ENCODE measurements at places on chromosomes 5 and 9.

DNA sequence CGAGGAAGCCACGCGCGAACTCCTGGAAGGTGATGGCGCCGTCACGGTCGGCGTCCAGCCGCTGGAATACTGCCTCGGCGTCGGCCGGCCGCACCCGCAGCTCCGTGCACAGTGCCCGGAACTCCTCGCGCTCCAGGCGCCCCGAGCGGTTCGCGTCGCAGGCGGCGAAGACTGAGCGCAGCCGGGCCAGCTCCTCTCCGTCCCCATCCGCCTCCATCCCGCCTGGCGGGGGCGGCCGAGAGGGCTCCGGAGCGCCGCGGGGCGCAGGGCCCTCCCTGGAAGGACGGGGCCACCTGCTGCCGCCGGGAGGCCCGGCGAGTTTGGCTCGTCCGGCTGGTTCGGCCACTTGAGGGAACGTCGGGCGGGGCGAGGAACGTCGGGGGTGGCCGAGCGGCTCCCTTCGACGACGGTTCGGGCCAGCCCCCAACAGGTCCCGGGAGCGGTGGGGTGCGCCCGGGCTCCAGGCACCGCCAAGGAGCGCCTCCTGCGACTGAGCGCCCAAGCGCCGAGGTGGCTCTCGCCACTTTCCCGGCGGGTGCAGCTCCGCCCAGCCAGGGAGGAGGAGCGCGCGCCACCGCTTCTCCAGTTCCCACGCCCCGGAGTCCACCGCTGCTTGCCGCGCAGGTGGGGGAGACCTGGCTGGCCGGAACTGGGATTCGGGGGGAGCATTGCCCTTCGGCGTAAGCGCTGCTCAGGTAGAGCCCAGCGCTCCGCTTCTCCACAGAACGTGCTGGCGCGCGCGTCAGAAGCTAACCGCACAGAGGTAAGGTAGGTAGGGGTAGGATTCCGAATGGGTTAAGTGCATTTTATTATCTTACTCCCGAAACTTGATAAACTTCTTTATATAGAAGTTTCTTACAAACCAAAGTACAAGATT, at the start of gene RASEF:
RASEF (minus strand) TSS at position 492 of the 877 bp plus-strand sequence; CDS start at position 217, 275 bp downstream.
- no peak for DNase-seq

GRCh38 chr9:71662082-71662481, 106.2 kb downstream of the CEMIP2 start:
- no peak for DNase-seq

DNA sequence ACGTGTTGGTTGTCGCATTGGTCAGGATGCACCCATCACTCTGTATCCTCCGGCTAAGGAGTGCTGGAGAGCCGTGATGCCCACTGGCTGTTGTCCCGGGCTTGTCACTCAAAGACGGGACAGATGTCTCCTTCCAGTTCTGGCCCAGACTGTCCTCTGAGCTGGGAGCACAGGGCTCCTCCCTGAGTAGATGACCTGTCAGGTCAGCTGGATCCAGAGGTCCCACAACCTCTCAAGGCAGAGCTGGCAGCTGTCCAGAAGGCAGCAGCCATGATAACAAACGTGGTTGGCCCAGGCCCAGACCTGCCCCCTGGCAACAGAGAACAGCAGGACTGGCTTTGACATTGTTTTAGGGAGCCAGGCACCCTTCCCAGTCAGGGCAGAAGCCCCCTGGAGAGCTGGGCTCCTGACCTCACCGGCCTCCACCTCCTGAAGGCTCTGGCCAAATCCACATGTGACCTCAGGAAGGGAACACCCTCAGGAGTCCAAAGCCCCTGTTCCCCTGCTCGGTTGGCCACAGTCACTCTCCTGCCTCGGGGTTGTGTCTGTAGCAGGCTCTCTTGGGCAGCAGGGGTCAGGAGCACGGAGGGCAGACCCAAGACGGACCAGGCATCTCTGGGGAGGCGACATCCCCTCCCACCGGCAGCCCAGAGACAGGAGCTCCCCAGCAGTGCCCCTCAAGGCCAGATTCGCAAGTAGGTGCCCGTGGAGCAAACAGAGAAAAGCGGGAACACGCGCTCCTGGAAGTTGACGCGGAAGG, 10.3 kb downstream of the TRIM7 start:
- peak; percentile 71 for DNase-seq

DNA sequence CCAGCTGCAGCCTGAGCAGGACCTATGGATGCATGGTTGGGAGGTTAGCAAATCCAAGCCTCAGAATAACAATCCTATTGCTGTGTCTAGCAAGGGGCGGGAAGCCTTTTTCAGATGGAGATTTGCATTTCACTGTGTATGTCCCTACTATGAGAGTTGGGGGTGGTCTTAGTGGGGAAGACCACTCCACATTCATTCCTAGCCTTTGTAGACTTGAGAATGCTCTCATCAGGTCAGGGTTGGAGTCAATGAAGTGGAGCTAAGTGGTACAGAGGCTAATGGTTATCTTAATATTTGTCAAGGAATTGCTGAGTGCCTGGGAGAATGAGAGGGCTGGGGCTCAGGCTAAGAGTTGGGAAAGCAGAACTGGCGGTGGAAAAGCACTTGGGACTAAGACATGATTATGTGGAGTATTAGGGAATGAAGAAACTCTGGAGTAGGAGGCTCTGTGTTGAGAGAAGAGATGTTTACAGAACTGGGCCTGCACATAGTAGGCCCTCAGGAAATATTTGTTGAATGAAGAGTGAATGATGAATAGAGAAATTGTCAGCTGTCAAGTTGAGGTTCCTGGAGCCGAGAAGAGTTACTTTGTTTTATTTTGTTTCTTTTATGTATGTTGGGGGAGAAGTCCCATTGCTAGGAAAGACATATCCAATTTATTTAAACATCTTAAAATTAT, 175.5 kb upstream of the SPRY4 start:
- no peak for DNase-seq

- no peak for DNase-seq
Measured at GRCh38 chr9:135508211-135508820, 7.8 kb downstream of the MRPS2 start.

- no peak for DNase-seq
Measured at GRCh38 chr5:16464664-16465543, 696 bp downstream of the ZNF622 start.

DNA sequence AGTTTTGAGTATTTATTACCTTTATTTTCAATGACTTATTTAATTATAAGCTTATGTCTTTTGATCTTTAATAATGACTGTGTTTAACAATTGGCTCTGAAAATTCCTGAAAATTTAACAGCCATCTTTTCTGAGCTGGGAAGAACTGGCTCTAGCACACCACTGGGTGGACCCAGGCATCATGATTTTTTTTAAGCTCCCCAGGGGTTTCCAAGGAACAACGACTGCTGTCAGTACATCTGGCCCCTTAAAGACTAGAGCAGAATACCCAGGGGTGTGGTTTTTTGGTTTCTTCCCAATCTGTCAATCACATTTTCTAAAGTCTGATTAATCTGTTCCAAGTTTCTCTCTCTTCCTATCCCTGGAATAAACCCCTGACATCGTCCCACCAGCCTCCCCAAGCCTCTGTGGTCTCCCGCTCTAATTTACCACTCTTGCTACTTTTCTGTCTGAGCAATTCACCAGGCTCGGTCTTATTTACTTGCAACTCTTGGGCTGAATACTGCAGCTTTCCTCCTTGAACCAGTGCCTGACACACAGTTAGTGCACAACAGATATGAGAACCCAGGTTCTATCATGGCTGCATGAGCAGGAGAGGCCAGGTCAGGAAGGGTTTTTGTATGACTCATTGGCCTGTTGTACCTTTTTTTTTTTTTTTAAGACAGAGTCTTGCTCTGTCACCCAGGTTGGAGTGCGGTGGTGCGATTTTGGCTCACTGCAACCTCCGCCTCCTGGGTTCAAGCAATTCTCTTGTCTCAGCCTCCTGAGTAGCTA, 321.9 kb downstream of the ZSWIM6 start:
- DNase-seq, result no peak

DNA sequence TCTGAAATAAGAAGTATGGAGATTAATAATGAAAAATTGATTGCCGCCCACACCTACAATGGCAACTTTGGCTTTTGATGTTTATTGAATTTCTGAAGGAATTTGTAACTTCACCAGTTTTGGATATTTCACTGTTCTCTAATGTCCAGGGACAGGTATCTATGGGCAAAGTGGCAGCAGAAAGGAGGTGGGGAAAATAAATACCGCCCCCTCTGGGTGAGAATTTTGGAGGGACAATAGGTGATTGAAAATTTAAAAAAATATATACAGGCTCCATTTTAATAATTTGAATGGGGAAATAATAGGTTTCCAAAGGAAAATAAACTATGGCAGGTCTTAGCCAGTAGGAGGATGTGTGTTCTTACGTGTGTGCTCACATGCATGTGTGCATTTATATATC, 1.3 kb downstream of the SCGB3A2 start:
- no peak for DNase-seq

- no peak for DNase-seq
Measured at GRCh38 chr5:62268792-62269191, 37.2 kb upstream of the KIF2A start.

DNA sequence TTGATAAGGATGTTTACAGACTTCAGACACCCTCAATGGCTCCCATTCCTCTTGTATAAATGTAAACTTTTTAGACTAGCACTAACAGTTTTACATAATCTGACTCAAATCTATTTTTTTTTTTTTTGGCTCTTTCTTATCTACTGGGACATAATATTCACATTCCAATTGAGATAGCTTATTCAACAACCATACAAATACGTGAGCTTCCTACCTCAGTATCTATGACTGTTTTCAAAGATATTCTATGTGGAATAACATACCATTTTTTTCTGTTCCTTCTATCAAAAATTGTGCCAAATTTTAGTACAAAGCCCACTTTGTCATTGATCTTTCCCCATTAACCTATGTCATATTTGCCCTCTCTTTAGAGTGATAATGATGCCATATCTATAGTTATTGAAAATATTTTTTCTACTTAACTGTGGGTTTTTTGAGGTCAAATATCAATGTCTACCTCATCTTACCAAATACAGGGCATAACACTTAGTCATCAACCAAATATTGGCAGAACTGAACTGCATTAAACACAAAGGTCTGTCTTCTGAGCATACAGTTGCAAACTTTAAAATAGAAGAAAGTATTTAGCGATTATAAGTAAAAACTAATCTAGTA, 482.6 kb downstream of the PTPRD start:
- no peak for DNase-seq

DNA sequence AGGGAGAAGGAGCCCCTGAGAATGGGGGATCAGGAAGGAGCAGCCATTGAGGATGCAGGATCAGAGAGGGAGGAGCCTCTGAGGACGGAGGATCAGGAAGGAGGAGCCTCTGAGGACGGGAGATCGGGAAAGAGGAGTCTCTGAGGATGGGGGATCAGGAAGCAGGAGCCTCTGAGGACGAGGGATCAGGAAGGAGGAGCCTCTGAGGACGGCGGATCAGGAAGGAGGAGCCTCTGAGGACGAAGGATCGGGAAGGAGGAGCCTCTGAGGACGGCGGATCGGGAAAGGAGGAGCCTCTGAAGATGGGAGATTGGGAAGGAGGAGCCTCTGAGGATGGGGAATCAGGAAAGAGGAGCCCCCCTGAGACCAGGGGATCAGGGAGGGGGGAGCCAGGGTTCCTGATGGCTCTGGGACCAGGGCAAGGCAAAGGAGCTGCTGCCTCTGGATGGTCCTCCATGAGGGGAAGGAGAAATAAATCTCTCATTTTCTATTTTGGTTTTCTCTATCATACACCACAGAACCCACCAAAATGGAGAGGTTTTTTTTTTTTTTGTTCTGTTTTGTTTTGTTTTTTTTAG, 22.6 kb upstream of the SARDH start:
- no peak for DNase-seq

DNA sequence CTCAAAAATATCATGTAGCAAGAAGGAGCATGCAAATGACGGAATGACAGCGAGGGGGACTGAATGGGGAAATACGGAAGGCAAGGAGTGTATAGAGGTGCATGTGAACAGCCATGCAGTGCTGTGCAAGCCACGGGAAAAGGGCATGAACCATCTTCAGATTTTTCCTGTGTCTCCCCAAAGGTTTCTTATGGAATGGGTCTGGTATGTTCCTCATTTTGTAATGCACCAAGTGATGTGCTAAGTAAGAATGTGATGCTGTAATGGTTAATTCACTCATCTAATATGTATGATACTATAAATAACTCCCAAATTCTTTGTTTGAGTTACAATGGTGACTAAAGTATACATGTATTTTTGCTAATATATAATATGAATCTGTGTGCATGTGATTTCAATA, 99.0 kb upstream of the DAB2 start:
- DNase-seq, result no peak

DNA sequence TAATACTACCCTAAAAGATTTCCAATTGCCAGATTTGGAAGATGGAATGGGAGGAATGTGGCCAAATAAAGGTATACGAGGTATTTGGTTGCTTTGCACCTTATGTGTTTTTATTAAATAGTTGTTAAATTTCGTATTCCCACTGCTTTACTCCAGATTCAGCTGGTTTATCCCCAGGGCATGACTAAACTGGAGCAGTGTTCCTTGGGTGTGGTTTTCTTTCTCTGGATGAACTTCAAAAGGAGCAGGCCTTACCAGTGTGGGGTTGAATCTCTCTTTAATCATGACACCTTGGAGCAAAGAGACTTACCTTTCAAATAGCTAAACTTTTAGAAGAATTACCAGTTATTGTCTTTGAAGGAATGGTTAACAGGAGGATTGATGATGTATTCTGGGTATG, 121.7 kb upstream of the BNC2 start:
- no peak for DNase-seq

DNA sequence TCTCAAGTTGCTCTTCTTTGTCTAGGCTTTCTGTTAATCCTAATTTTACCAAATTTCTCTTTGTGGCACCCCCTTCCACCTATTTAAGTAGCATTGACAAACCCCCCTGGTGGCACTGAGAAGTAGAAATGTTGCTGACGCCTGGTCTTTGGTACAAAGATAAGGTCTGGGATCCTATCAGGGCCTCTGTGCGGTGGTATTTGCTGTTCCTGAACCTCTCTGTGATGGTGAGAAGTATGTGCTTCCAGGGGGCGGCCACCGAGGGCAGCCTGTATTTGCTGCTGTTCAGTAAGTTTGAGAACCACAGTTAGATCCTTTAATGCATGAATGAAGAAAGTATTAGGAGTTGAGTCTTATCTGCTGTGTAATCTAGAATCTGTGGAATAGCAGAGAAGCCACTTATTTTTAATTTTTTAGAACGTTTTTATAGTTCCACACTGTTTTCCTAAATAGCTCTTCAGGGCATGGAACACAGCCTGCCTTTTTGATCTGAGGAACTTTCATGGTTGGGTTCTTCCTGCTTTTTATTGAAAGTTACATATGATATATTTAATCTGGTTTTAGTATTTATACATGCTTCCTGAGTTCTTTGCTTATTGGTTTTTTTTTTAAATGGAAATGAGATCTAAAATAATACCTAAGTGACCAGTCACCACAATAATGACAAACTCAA, 124.2 kb downstream of the TRIO start:
- no peak for DNase-seq

- no peak for DNase-seq
Measured at GRCh38 chr5:151084363-151084762, 3.5 kb upstream of the TNIP1 start.
